ENCODE measurements at places on chromosomes 12 and 14.

DNA sequence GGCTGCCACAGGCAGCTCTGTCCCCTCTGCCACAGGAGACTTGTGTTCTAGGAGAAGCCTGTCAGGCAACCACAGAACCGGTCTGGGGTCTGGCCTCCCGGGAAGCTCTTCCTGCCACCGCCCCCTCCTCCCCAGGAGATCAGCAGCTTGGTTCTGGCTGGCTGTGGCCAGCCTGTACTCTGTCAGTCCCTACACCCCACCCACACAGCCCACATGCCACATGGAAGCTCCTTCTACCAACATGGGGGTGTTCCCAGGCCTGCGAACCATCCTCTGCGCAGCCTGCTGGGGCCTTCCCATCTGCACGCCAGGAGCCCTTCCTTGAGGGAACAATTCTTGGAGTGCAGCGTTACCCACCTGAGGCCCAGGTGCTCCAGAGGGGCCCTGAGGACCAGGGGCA is 16.8 kb downstream of the TMEM106C start:
- DNase-seq, result no peak

DNA sequence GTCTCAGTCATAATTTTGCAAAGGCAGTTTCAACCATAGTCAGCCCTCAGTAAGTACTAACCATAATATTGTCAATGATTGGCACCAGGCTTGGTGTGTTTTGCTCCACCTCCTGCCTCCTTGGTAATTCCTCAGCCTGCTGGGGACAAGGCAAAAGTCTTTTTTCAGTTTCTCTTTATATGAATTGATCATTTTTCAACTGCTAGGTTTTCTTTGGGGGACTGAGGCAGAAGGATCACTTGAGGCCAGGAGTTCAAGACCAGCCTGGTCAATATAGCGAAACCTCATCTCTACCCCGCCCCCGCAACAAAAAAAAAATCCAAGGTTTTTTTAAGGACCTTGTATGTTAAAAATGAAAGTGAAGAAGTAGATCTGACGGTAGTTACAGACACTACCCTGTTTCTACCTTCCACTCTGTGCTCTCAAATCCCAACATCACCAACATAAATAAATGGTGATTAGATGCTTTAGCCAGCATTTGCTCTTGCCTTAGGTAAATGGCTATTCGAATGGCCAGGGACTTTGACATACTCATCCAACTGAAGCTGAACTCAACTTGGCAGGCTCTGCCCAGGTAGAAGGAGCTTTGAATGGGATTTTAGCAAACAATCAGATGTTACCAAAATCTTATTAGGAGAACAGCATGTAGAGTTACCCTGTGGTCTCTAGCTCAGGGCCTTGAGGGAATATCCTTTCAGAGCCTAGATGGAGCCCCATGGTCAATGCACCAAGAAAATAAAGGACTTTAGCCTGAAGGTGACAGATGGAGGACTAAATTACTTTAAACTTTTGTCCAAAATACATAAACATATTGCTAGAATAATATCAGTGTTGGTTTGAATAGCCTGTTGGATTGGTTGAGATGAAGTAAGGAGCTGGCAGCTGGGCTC is 126.9 kb upstream of the AMIGO2 start:
- DNase-seq, result no peak

- DNase-seq, result no peak
These were observed 223.7 kb downstream of the PELI2 start for GRCh38 chr14:56341766-56342493.

- no peak for DNase-seq
These were observed 82.1 kb downstream of the WSCD2 start for GRCh38 chr12:108211157-108211556.

GRCh38 chr14:101082436-101083384 is 179.2 kb upstream of the RTL1 start:
- no peak for DNase-seq

DNA sequence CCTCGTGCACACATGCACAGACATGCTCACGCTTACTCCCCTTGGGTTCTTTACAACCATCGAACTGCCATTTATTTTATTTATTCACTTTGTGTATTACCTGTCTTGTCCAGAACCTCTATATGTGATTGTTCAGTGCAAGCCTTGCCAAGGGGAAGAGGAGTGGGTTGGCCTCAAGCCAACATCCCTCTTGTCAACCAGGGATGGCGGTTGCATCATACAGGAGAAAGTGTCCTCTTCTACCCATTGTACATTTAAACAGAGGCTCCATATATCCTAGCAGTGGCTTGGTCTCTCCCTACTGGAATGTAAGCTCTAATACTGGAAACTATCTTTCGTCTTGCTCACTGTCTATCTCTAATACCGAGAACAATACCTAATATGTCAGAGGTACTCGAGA is 108.4 kb downstream of the C12orf42 start:
- no peak for DNase-seq

- no peak for DNase-seq
These were observed 16.0 kb upstream of the ENDOU start for GRCh38 chr12:47741340-47741703.

DNA sequence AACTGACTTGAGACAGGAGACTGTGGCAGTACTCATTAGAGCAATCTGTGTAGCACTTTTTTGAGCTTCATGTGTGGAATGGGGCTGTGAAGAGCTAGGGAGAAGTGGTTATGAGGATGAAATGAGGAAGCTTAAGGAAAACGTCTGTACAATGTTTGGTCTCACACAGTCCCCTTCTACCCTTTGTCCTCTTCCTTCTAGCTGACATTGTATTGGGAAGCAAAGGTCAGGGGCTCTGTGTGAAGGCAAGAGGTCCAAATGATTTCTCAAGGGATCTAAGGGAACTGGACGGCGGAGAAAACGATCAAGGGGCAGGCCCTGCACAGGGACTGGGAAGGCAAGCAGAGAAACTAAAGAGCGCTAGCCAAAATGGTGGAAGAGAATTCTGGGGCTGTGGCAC is 13.1 kb upstream of the CIPC start:
- no peak for DNase-seq

GRCh38 chr14:61512026-61512834 is 183.1 kb upstream of the HIF1A start:
- DNase-seq, result no peak

GRCh38 chr14:35117112-35117511 is 4.7 kb downstream of the PPP2R3C start:
- DNase-seq, result no peak

- no peak for DNase-seq
These were observed 191.3 kb downstream of the SYT10 start for GRCh38 chr12:33248364-33248763.

GRCh38 chr12:46217541-46218321 is 51.1 kb downstream of the SLC38A1 start:
- DNase-seq, result no peak

DNA sequence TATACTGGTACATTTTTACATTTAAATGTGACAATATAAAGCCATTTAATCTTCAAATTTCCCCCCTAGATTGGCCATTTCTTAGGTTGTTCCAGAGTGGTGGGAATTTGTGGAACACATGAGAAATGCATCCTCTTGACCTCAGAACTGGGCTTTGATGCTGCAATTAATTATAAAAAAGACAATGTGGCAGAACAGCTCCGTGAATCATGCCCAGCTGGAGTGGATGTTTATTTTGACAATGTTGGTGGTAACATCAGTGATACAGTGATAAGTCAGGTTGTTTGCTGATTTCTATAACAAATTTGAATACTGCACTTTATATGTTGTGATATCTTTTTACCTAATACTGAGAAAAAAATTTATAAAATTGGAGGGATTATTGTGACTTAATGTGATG is 7.6 kb upstream of the ZNF410 start:
- DNase-seq, result no peak

GRCh38 chr14:101027291-101027690 is 123.8 kb upstream of the RTL1 start:
- DNase-seq, result no peak

DNA sequence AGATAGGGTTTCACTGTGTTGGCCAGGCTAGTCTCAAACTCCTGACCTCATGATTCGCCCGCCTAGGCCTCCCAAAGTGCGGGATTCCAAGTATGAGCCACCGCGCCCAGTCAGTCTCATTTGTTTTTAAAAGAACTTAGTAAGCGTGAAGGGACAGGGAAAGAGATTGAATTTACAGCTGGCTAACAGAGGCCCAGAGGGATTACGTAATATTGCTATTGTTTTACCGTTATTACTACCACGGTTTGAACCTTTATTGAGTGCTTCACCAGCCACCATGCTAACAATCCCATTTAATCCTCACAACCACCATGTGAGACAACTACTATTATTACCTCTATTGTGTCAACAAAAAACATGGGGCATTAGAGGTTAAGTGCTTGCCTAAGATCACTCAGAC is 26.7 kb upstream of the BLTP3B start:
- DNase-seq, result no peak

DNA sequence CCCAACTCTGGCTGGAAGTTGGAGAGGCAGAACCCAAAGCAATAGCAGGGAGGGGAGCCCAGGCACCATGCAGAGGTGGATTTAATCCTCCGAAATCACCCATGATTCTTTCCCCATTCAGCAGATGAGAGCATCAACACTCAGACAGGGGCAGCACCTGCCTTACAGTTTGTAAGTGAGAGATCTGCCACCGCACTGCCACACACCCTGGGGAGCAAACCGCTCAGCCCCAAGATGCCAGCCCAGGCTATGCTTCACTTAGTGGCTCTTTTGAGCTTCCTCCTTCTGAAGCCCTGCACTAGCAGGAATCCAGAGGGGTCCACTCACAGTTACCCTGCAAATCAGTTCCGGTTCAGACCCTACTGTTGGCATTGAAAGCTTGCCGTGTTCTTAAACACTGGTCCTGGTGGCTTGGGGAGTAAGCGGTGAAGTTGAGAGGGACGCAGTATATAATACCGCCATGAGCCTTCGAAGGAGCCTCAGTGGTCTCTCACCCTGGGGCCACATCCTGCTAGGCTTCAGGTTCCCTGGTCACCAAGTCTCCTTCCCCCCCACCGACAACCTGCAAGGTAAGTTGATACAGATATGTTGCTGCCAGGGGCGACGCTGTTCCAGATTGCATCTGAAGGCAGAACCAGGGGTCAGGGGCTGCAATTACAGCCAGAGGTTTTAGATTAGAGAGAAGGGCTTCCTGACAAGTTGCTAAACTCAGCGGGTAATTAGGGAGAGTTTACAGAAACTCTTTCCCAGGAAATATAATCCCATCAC is 72.0 kb upstream of the CCND2 start:
- no peak for DNase-seq

DNA sequence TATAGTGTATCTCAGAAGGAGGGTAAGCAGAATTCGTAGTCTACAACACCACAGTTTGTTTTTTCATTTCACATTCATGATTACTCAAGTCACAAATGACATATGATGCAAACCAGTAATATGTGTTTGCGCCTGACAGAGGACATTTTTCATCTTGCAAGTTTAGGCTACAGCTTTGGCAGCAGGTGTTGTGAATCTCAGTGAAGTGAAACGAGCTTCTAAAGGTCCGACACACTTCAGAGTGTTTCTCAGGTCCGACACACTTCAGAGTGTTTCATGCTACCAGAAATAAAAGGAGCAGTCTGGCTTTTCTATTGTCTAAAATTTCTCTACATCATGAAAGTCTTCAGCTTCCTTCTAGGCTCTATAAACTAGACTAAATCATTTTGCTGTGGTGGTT is 22.7 kb downstream of the CLEC14A start:
- no peak for DNase-seq

DNA sequence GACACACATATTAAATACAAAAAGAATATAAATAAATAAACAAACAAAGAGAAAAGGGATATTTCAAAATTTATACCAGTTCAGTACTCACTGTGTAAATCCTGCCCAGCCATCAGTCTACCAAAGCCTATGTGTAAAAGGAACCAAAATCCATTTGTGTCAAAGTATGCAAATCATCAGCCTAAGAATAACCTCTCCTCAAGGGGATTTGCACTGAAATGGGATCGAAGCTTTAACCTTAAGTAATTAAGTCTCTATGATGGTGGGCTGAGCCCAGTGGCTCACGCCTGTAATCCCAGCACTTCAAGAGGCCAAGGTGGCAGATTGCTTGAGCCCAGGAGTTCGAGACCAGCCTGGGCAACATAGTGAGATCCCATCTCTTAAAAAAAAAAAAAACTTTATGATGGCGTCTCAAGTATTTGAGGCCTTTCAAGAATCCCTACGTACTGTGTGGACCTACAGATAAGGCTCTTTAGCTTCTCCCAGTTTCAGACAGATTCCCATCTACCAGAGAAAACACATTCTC is 57.8 kb upstream of the METAP2 start:
- no peak for DNase-seq

- no peak for DNase-seq
These were observed 118.3 kb downstream of the MGAT4C start for GRCh38 chr12:86137936-86138335.

GRCh38 chr14:91252871-91253794 is 8.6 kb upstream of the GPR68 start:
- no peak for DNase-seq

Measured in brain pericyte (primary cell).